Activated CD8-positive, alpha-beta memory T cell treated with anti-CD3 and anti-CD28 coated beads for 24 hours (primary cell): ENCODE measurements at places on chromosomes 1 and 21.

- no peak for DNase-seq
Measured at GRCh38 chr1:17122521-17123164, 3.4 kb upstream of the PADI2 start.

GRCh38 chr21:16070207-16070651 lies 340.4 kb downstream of the USP25 start:
- DNase-seq: no peak

- DNase-seq: peak; percentile 65
Measured at GRCh38 chr1:33137800-33138199, 44.0 kb downstream of the TRIM62 start.

- DNase-seq: no peak
Measured at GRCh38 chr1:4375812-4376211, 278.6 kb upstream of the AJAP1 start.

GRCh38 chr1:26616881-26617280 lies 78.9 kb upstream of the ARID1A start:
- no peak for DNase-seq

DNA sequence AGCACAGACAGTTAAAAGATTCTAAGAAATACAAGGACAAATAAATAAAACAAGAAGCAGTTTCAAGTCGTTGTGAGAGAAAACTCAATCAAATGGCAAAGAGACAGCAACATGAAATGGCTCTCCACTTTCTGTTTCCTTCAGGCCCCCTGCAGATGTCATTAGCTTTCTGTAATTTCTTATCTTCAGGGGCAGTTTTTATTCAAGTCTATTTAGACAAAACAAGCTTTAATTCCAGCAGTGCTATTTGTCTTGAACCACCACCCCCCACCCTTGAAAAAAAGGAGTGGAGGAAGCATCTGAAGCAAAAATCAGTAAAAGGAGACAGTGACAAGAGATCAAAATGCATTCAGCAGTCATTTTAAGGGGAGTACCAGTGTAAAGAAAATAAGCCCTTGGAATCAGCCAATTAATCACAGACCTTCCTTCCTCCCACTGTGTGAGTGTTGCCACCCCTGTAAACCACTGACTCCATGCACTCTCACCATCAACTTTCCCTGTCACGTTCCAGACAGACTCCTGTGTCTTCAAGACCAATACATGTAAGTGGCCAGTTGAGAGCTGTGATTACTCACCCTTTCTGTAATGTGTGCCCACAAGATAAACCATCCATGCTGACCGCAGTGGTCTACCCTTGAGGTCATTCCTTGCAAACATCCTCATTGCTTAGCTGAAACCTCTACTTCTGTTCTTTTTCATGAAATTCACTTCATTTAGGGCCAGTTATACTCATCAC lies 136.1 kb upstream of the HOOK1 start:
- no peak for DNase-seq

- DNase-seq: no peak
Measured at GRCh38 chr1:185487026-185487425, 170.0 kb upstream of the IVNS1ABP start.

- peak; percentile 86 for DNase-seq
Measured at GRCh38 chr1:39845569-39846566, 37.4 kb downstream of the TRIT1 start.

DNA sequence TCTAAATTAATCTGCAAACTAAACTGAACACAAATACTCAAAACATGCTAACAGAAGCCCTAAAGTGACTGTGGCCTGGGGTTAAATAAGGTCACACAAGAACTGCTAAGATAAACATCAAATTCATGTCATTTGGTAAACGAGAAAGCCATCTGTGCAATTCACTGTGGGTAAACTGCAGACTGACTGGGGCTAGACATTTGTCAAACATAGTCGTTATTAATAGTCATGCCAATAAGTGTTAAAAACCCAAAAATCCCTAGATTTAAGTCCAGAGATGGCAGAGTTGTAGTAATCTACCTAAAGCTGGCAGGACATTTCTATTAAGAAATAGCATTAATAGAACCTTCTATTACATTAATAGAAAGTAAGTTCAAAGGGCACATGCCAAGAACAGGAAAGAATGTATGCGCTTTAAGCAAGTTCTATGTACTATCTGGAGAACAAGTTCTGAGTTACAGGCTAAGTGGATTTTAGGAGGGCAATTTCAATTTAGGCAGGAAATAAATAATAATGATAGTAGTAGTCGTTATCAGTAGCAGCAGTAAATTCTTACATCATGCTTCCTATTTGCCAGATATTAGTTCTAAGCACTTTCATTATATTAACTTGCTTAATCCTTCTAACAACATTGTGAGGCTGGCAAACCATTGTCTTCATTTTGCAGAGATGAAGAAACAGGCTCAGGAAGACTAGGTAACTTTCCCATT lies 8.6 kb downstream of the EDEM3 start:
- no peak for DNase-seq

DNA sequence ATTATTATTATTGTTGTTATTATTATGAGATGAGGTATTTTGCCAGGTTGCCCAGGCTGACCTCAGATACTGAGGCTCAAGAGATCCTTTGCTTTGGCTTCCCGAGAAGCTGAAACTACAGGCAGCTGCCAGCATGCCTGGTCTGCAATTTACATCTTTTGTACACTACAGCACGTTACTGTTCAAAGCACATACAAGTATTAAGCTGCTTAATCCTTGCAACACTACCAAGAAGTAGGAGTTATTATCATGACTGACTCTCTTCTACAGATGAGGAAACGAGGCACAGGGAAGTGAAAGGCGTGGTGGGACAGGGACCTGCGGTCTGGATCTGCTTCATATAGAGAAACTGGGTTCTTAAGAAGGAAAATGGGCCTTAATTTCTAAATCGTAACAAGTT lies 11.6 kb downstream of the ERG start:
- no peak for DNase-seq

GRCh38 chr21:40706176-40706575 lies 140.8 kb downstream of the DSCAM start:
- DNase-seq: no peak

- no peak for DNase-seq
Measured at GRCh38 chr1:149936170-149936991, at the start of gene MTMR11. MTMR11 (minus strand) TSS chr1:149936879; CDS start chr1:149936647, 232 bp downstream.

- DNase-seq: no peak
Measured at GRCh38 chr1:149937759-149938158, 1.1 kb upstream of the MTMR11 start.

- no peak for DNase-seq
Measured at GRCh38 chr1:199590708-199591107, 436.8 kb upstream of the NR5A2 start.

DNA sequence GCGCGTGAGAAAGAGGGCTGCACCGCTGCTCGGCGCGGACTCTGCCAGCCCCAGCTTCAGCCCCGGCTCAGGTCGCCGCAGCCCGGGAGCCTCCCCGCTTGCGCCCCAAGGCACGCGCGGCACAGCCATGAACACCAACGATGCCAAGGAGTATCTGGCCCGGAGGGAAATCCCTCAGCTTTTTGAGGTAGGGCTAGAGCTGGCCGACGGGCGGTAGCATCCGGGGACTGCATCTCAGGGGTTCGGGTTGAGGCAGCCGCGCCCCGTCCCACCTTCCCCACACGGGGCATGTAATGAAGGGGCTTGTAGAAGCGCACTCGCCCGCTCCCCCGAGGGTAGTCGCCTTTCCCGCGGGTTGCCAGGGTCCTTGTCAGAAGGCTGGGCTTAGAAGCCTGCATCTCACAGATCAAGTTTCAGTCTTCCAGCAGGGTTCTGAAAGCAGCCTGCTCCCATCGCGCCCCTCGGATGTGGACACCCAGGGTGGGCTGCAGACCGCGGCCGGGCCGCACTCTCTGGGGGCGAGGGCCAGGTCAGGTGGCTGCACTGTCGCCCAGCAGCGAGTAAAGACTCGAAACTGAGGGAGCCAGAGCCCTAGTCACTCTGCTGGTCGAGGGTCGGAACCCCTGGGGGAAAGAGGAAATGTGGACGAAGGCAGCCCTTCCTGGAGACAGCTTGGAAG lies 507 bp downstream of the AK5 start:
- DNase-seq: peak; percentile 80

DNA sequence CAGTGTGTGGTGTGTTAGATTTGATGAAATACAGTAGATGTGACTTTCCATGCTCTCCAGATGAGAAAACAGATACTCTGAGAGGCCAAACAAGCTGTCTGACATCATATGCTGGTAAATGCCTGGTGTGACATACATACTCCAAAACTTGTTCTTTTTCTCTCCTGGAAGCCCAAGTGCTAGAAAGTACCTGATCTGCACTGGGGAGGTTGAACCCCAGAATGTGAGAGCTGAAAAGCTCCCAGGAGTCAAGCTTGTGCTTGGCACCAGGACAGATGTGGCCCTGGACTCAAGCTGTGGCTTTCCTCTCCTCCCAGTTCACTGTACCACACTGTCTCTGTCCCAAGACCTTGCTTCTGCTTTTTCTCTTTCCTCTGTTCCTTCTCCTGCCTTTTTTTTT lies 389.0 kb upstream of the USP24 start:
- DNase-seq: no peak

GRCh38 chr1:228957535-228957934 lies 222.3 kb downstream of the RHOU start:
- peak; percentile 37 for DNase-seq

DNA sequence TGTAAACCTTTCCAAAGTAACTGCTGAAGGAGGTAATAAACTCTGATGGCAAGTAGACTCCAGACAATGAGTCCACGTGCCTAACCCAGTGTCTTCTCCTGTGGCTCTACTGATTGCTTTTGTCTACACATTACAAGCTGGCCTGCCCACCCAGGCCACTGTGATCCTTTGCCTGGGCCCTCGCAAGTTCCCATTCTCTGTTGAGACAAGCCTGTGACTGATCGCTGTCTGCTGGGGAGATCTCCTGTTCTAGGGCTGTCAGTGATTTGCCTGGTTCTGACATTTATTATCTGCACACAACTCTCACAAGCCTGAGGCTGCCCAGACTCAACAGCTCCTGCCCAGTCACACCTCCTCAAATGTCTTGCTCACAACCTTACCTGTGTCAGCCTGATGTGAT lies 81.4 kb downstream of the CYYR1 start:
- no peak for DNase-seq

DNA sequence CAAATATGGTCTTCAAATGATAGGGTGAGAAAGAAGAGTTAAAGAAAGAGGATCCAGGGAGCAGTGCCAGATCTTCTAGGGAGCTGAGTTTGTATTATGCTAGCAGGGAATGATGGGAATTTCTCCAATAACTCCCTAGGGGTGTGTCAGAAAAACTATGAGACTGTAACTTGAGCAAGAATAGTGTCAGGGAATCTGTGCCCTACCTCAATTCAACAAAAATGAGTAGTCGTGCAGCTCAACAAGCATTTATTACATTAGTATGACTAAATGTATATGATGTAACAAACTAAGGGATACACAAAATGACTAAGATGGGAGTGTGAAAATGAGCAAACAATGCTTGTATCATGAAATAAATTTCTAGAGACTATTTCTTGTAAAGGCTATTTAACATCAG lies 24.2 kb downstream of the SPAG17 start:
- no peak for DNase-seq

- no peak for DNase-seq
Measured at GRCh38 chr1:85584264-85584781, 3.8 kb downstream of the CCN1 start.

DNA sequence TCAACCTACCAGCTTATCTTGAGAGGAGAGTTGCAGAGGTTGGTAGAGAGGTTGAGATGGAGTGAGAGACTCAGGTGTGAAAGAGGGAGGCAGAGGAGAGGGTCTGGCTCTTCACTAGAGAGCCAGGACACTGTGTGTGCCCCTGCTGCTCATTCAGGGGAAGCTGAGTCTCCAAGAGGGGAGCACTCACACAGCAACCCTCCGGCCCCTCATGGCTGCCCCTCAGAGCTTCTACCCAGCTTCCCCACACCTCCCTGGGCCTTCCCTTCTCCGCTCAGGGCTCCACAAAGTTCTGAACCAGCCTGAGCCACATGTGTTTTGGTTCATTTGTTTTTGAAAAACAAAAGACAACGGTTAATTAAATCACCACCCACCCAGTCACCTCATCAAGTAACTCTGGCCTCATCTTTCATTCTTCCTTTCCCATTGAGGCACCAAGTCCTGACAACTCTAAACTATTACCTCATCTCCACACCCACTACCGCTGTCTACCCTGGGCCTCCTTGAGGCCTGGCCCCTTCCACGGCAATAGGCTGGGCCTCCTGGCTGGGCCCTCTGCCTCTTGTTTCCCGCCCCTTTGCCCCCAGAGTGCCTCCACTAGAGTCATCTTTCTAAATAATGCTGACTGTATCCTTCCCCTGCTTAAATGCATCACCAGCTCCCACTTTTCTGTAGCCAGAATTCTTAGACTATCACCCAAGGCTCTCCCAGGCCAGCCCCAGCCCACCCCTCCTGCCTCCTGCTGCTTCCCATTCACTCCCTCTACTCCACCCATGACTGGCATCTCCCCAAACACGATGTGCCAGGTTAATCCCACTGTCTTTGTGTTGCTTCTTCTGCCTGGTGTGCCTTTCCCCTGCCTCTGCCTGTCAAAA lies 33.0 kb downstream of the TNNT2 start:
- DNase-seq: no peak

GRCh38 chr1:41611068-41611931 lies 126.8 kb upstream of the EDN2 start:
- DNase-seq: no peak

- DNase-seq: no peak
Measured at GRCh38 chr1:31515056-31515775, 61.1 kb upstream of the TINAGL1 start.

DNA sequence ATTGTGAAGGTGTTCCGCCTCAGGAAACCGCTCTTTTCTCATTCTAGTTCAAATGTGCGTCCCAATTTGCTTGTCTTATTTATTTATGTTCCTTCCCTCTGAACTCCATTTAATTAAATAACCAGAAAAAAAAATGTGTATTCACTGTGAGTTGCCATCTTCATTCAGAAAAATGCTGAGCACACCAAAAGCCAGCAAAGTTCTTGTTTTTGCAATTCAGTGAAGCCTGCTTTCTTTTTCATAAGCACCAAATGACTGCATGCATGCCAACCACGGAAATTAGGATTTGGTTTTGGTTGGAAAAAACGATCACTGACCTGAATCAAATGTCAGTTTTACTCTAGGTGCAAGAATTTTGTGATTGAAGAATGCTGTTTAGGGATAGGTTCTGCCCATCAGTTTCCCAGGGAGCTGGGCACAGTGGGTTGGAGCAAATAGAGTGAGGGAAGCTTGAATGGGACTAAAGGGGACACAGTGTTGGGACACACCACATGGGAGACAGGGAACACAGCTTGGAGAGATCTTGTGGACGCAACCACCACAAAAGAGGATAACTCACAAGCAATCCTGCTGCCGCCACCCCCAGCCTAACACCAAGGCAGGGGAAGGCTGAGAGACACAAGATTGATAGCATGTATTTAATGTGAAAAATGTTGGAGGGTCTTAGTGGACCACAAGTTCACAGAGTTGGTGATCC lies 183.4 kb upstream of the GALNT2 start:
- peak; percentile 30 for DNase-seq
